ENCODE measurements at places on chromosomes 1 and 21.

- DNase-seq, result no peak
Measured at GRCh38 chr1:25765923-25766589, 33.9 kb upstream of the SELENON start.

DNA sequence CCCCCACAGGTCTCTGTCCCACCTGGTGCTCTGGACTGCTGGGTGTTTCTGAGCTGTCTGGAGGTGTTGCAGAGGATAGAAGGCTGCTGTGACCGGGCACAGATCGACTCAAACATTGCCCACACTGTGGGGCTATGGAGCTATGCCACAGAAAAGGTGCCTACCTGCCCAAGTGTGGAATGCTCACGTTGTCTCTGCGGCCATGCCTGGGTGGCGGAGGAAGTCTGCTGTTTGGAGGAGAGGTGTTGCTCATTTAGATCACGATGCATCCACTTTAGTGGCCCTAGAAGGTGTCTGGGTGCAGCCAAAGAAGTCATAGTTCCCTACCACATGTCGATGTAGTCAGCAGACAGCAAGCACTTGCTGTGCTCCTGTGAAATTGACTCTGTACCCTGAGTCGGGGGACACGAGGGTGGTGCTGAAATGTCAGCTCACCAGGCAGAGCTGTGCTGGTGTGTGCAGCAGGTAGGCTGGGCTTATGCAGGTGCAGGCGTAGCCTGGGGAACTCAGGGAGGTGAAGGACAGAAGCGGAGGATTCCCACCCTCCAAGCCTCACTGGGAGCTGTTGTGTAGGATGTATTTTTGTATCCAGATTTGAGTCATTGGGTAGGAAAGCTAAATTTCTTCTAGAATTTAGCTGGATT, 32.8 kb upstream of the PWP2 start:
- no peak for DNase-seq

GRCh38 chr1:208047476-208047934, 136.6 kb upstream of the CD34 start:
- DNase-seq, result no peak

GRCh38 chr1:42211224-42211623, 46.7 kb upstream of the GUCA2A start:
- no peak for DNase-seq

DNA sequence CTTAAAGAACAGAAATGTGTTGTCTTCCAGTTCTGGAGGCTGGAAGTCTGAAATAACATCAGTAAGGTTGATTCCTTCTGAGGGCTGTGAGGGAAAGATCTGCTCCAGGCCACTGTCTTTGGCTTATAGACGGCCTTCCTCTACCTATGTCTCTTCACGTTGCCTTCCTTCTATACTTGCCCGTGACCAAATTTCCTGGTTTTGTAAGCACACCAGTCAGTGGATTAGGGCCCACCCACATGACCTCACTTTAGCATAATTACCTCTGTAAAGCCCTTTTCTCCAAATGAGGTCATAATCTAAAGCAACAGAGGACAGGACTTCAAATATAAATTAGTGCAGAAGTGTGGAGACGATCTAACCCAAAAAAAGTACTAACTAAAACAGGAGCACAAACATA, 231.6 kb downstream of the NRIP1 start:
- no peak for DNase-seq

GRCh38 chr1:151251656-151252470, 2.7 kb upstream of the PSMD4 start:
- peak; percentile 66 for DNase-seq

DNA sequence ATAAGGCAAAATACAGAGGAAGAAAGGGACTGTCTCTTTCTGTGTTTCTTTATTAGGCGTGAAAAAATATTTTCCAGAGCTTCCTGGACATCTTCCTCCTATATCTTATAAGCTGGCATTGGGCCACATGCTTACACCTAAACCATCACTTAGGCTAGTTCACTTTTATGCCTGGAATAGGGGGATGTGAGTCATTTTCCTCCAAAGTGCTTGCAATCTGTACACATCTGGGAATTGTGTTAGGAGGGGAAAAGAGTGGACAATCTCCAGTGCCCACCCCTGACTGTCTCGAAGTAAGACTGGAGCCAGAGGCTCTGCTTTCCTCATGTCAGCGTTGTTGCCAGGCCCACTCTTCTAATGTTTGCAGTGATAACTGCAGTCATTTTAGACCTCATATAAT, 29.9 kb downstream of the GIPC2 start:
- DNase-seq, result no peak

- DNase-seq, result no peak
Measured at GRCh38 chr1:178308438-178308837, 188.3 kb downstream of the CLEC20A start.

- no peak for DNase-seq
Measured at GRCh38 chr1:212774584-212774983, 17.0 kb downstream of the NSL1 start.

- DNase-seq, result no peak
Measured at GRCh38 chr1:203589171-203589570, 37.5 kb upstream of the ATP2B4 start.

- DNase-seq, result no peak
Measured at GRCh38 chr1:18132711-18133541, 25.3 kb downstream of the IGSF21 start.

GRCh38 chr1:183461350-183461749, 10.9 kb upstream of the SMG7 start:
- no peak for DNase-seq

GRCh38 chr1:58584082-58584895, 7.2 kb upstream of the TACSTD2 start:
- DNase-seq, result no peak

DNA sequence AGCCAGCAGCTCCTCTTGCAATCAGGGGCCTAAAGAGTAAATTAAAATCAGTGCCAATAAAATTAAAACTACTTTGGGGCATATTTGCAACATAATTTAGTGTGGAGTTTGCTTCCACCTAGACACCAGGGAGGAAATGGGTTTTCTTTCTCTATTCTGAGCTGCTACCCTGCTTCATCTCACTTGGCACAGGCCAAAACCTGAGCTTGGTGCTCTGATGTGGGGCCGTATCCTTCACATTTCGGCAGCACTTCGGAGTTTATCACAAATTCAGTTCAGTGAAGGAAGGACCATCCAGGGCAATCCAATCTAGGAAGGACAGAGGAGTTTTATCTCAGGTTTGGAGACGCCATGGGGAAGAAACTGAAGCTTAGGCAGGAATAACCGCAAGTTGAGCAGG, 123.6 kb upstream of the SPATA6 start:
- no peak for DNase-seq

DNA sequence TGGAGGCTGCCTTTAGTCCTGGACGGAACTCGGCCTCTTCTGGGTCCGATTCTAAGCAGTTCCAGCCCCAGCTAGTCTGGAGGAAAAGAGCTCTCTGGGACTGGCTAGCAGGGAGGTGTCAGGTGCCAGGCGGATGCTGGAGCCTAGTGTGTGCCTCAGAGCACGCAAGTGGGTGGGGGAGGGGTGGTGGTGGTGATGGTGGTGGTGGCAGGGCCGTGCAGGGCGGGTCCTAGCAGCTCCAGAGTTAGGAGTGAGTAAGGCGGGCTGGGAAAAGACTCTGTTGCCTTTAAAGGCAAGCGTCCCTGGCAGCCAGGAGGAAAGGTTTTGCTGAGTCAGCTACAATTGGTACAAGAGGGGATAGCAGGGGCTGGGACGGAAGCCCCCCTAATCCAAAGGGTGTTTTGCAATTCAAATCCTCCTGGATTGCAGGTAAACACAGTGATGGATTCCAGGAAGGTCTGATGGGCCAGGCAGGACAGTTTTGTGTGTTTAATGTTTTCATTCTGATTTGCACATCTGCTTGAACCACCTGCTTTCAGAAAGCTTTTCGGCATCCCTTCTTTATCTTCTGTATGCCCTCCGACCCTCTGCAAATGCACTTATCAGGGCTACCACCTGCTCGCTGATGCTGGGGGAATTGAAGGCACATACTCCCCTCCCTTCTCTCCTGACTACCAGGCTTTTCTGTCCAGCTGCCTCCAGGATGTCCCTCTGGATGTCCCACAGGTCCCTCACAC, 4.1 kb upstream of the SLC2A1 start:
- no peak for DNase-seq

Data from activated naive CD4-positive, alpha-beta T cell treated with anti-CD3 and anti-CD28 coated beads, Interleukin-2, amount 50 U/mL, for 16 hours (primary cell).